ENCODE measurements at places on chromosomes 7 and 10. TPM values are rescaled to one million over a fixed set of nuclear protein-coding genes. Genes with fewer than 3 reads are reported as not detected.

Gene TMEM178B
- total RNA-seq = 8.2 TPM

Gene POLR3A
- total RNA-seq = 45.3 TPM

Gene CTTNBP2
- not detected for total RNA-seq

Gene EIF5AL1
- 4.8 TPM for total RNA-seq

Gene SPDYE2B
- total RNA-seq = not detected

Gene NKX2-3
- total RNA-seq = not detected

Gene BHLHA15
- total RNA-seq = 2.4 TPM

Gene MKX
- not detected for total RNA-seq

Gene AKR1C1
- 1.0 TPM for total RNA-seq

Gene ZNHIT1
- 57.6 TPM for total RNA-seq

Gene PFKFB3
- 256 TPM for total RNA-seq

Gene TBC1D12
- 1.5 TPM for total RNA-seq

Gene PTPN20
- not detected for total RNA-seq

Gene EMX2
- not detected for total RNA-seq

Gene ACTL6B
- total RNA-seq = not detected

Gene MALRD1
- not detected for total RNA-seq

Gene CFAP58
- total RNA-seq = 0.38 TPM

Gene CTNNA3
- total RNA-seq = not detected

Gene CYCS
- 253 TPM for total RNA-seq

Gene IL6
- total RNA-seq = 151 TPM

Gene FAM25C
- not detected for total RNA-seq

Gene VPS37D
- total RNA-seq = 0.25 TPM

Gene TBX20
- not detected for total RNA-seq

Gene ZP3
- 8.4 TPM for total RNA-seq

Gene SEMA3E
- not detected for total RNA-seq

Gene LRRC17
- 0.81 TPM for total RNA-seq

Gene PLAC9
- not detected for total RNA-seq

Gene LRMDA
- 1.8 TPM for total RNA-seq

Gene TWIST1
- total RNA-seq = not detected

Gene SGMS1
- 49.0 TPM for total RNA-seq

Gene ITPRID1
- total RNA-seq = not detected

Gene LRRC4
- 0.07 TPM for total RNA-seq

Gene FBXL13
- total RNA-seq = 0.43 TPM

Gene WIPF3
- total RNA-seq = not detected

Gene SPDYE9
- not detected for total RNA-seq

Gene OR13A1
- not detected for total RNA-seq

Gene LMBR1
- total RNA-seq = 41.7 TPM

Gene UFSP1
- 1.8 TPM for total RNA-seq

Gene NEUROG3
- not detected for total RNA-seq

Gene MLXIPL
- total RNA-seq = not detected

Gene HIPK2
- total RNA-seq = 152 TPM

Gene CCL24
- total RNA-seq = 1.1 TPM

Gene TRIL
- total RNA-seq = not detected

Gene FRAT2
- 7.1 TPM for total RNA-seq

Gene ADCY1
- 1.4 TPM for total RNA-seq

Gene CCDC146
- 3.2 TPM for total RNA-seq

Gene COBL
- total RNA-seq = not detected

Gene ERVW-1
- not detected for total RNA-seq

Gene FOXI2
- total RNA-seq = not detected

Gene ARHGAP22
- total RNA-seq = 0.14 TPM

All from natural killer cell treated with Interleukin-12 subunit alpha and Interleukin-12 subunit beta and Interleukin-15 and Interleukin-18, amount 100 ng/mL, for 72 hours (primary cell).